ENCODE measurements at places on chromosomes 1 and 21.

- peak; percentile 50 for DNase-seq
Measured at GRCh38 chr1:1927751-1928150, 8.7 kb upstream of the TMEM52 start.

DNA sequence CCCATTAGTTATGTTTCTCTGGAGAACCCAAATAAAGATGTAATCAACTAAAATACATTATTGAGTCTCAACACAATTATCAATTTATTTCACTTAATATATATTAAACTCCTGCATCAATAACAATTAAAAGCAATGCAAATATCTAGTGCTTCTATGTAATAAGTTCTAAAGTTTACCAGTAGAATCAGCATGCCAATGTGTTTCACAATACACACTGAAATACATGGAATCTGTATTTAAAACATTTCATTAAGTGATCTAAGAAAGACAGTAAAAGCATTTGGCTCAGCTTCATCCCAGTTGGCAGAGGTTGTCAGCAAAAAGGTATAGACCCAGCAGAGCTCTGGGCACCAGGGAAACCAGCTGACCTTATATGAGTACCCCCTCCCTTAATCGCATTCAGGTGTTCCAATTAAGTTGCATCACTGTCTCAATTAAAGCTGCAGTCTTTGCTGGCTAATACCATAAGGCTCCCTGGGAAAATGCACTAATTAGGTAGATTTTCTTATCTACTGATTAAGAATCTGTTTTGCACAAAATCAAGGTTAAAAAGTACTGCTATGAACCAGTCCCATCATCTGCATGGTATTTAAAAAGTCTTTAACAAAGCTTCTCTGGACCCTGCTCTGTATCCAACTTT is 63.1 kb downstream of the NIBAN1 start:
- DNase-seq = no peak

DNA sequence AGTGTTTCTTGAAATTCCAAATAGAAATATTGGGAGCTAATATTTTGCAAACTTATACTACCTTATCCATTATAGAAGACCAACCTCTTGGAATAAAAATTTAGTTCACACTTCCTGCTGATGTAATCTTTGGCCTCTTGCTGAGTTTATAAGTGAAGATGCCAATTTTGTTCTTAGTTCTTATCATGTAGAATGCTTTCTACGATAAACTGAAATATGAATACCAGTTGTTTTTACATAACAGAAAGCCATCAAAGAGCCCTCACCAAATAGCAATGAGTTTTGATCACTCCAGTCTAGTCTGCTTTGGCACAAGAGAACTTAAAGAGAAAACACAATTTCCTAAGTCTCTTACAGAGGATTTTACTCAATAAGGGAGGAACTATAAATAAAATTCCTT is 89.5 kb downstream of the DENND1B start:
- no peak for DNase-seq

DNA sequence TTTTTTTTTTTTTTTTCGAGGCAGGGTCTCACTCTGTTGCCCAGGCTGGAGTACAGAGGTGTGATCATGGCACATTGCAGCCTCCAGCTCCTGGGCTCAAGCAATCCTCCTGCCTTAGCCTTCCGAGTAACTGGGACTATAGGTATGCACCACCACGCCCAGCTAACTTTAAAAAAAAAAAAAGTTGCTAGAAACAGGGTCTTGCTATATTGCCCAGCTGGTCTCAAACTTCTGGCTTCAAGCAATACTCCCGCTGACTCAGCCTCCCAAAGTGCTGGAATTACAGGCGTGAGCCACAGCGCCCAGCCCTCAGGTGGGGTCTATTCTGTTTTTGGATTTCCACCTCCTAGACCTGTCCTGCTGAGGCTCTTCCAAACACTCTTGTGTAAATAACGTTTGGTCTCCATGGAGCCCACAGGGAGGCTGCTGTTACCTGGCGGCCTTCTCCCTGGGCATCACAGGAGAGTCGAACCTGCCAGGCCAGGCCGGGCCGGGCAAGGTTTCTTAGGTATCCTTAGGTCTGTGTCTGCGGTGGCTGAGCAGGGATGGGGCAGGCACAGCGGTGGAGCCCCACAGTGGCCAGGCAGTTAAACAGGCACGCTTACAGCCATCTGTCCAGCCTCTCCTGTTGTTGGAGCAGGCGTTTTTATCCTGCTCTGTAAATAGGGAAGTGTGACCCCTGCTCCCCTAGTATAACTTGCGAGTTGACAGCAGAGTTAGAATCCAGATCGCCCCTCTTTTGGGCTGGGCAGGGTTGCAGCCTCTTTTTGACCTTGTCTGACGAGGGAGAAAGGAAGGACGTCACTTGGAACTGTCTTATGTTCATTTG is 18.8 kb downstream of the PLEKHM2 start:
- DNase-seq = peak; percentile 57

- DNase-seq = no peak
Measured at GRCh38 chr1:68361346-68361910, 88.3 kb downstream of the RPE65 start.

GRCh38 chr1:31199949-31200348 is 39.7 kb downstream of the NKAIN1 start:
- no peak for DNase-seq

GRCh38 chr1:43786201-43786958 is 79.0 kb downstream of the ST3GAL3 start:
- no peak for DNase-seq

DNA sequence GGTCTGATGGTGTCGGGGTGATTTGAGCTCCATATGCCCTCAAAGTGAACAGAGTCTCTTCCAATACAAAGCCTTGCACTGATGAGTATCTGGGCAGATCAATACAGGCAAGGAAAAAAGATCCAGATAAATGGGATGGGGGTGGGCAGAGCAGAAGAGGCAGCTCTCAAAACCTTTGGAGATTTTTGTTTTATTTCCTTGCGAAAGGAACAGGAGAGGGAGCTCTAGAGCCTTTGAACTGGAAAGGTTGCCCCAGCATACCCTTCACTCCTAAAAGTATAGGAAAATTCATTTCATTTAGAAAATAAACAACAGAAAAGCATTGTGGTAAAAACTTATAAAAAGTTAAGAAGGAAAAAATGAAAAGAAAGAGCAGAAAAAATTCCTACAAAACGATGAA is 31.4 kb upstream of the OLIG2 start:
- DNase-seq = no peak

DNA sequence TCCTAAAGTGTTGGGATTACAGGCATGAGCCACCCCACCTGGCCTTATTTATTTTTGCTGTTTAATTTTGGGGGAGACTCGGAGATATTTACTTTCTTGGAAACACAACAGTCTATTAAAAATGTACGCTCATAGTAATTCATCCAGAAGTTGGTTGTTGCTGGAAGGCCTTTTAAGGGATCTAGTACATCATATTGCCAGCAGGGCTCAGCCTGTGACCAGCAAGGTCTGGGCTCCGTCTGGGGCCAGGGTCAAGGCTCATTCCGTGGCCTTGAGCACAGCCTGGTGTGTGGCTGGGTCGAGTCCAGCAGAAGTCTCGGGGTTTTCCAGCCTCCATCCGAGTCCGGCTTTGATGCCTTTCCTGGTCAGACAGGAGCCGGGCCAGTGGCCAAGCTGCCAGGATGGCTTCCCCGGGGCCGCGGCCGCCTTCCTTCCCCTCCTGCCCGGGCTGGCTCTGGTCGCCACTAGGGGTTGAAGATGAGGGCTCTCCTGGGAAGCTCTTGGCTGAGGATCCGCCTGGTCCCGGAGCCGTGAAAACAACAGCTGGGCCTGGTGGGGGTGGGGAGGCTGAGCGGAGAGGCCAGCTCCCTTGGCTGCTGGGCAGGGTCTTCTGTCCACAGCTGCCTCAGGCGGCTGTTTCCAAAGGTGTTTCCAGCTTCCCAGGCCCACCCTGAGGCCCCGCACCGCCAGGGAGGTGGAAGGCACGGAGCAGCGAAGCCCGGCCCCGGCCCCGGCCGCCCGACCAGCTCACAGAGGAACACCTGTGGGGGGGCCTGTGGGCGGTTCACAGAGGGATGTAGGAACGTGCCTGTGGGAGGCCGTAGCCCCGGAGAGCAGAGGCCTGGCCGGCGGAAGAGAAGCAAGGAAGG is 5.1 kb upstream of the VWA1 start:
- peak; percentile 90 for DNase-seq

DNA sequence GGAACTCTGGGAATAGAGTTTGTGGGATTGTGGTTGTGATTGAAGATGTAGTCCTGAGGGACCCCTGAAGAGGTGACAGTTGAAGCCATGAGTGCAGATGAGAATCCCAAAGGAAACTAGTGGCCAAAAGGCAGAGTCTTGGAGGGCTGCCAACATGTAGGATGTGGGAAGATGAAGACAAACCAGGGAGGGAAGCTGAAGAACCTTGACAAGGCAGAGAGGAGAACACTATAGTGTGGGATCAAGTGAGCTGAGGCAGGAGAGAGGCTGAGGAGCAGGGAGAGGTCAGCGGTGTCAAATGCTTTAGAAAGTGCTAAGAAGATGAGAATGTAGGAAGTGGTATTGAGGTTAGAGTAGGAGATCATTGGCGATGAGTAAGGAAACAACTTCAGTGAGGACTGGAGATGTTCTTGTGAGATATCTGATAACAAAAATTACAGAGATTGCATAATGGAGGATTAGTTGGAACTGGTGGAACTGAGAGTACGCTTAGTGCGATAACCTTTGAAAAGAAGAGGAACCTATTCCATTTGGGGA is 88.5 kb upstream of the VCAM1 start:
- DNase-seq = no peak

- no peak for DNase-seq
Measured at GRCh38 chr1:100076319-100076718, 56.4 kb downstream of the SASS6 start.

DNA sequence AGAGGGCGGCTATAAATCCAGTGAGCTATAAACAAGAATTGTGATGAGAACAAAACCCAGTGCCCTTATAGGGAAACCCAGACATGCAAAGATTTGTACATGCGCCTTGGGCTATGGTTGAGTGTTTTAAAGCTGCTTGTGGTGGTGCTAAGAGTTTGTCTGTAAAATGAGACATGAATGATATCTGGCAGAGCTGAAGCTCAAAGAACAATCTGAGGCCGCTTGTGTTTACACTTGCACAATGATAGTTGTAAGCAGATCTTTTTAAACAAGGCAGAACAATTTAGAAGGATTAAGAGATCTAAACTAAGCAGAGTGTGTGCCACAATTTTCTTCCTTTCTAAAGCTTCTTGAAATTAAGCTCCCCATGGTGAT is 80.4 kb upstream of the ADAMTS5 start:
- DNase-seq = no peak

GRCh38 chr1:157137408-157138219 is 581 bp downstream of the ETV3 start:
- no peak for DNase-seq

GRCh38 chr1:111234258-111234657 is 6.7 kb downstream of the CHI3L2 start:
- no peak for DNase-seq

- no peak for DNase-seq
Measured at GRCh38 chr1:211623515-211623914, 44.6 kb upstream of the SLC30A1 start.

DNA sequence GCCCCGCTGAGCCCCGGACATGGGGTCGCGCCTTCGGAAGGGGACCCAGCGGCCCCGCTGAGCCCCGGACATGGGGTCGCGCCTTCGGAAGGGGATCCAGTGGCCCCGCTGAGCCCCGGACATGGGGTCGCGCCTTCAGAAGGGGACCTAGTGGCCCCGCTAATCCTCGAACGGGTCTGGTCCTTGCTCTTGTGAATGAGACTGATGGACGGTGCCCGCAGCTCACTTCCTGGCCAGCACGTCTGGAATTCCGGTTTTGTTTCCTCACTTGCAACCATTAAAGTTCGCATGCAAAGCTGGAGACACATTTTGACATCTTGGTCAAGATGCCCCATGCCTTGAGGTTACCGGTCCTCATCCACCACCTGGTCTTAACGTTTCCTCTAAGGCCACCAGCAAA is 5.6 kb downstream of the WRAP73 start:
- no peak for DNase-seq

DNA sequence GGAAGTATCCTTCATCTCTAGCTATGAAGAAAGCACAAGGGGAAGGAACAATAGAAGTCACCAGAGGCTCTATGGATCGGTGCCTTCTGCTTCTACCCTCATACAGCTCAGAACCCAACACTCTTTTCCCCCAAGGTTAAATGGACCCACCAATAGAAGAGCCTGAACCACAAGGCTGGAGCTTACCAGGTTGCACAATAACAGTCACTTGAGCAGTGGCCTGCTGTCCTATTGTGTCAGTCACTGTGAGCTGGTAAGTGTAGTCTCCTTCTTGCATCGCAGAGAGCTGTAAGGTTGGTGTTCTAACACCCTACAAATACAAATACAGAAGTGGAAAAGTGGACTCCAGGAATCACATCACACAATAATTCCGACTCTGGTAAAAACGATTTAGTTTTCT is 103.0 kb downstream of the KIAA0319L start:
- DNase-seq = no peak

- DNase-seq = no peak
Measured at GRCh38 chr21:46454634-46455390, 3.9 kb upstream of the DIP2A start.

- no peak for DNase-seq
Measured at GRCh38 chr1:4344065-4344732, 310.2 kb upstream of the AJAP1 start.

- peak; percentile 83 for DNase-seq
Measured at GRCh38 chr1:226939438-226940028, 561 bp upstream of the COQ8A start.

DNA sequence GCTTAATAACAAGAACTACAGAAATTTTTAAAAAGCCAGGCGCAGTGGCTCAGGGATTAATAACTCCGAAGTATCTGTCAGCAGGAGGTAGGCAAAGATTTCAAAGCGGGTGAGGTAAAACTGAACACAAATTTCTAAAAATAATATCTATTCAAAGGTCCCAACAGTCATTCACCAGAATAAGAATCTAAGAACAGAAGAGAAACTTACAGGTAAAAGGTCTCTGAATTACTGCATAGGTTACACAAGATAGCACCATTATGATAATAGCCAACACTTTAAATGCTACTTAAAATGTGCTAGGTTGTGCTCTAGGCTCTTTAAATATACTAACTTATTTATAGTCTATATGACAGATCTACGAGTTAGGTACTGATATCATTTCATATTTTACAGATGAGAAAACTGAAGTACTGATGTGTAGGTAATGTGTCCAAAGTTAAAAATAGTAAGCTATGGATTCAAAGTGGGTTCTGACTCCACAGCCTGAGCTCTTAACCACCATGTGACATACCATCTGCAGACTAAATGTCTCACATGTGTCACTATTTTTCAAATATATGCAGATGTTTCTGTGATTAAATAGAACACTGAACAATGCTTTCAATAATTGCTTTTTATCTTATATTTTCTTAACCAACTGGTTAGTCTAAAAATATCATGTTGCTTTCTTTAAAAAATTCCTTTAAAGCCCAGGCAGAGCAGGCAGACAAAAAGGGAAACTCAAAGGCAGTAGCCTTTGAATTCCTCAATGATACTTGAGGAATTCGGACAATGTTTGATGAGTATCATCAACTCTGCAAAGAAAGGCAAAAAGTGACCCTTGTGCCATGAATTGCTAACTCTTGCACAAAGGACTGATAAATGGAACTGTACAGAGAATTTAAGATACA is 80.5 kb upstream of the TTC39A start:
- no peak for DNase-seq

GRCh38 chr21:33039536-33039935 is 13.8 kb downstream of the OLIG2 start:
- no peak for DNase-seq

Measured in left ventricle myocardium superior (tissue), 1 donor.